ENCODE measurements at places on chromosomes 11 and 22.

DNA sequence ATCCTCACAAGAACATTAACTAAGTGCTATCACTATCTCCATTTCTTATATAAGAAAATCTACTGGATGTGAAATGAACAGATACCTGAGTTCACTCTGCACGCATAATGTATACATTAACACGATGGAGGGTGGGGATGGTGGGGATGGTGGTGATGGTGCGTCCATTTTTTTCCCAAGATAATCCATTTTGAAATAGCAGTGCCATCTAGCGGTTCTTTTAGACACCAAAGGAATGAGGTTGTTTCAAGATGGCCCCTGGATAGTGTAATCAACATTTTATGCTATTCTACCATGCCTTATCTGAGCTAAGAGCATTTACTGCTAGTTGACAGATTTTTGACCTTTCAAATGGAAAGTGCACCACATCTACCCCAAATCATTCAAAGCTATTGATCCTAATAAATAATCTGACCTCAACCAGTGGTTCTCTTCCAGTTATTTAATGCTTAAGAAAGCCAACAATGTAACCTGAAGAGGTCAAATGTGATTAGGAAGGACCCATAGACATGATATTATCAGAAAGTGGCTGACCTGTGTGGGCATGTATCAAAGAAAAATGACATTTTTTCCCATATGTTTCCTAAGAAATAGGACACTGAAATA, 714.7 kb upstream of the TENM4 start:
- no peak for DNase-seq

- no peak for DNase-seq
Observed at GRCh38 chr11:67562963-67563704, 20.5 kb upstream of the GSTP1 start.

GRCh38 chr22:20646415-20646814, 127.5 kb upstream of the SERPIND1 start:
- DNase-seq = no peak

DNA sequence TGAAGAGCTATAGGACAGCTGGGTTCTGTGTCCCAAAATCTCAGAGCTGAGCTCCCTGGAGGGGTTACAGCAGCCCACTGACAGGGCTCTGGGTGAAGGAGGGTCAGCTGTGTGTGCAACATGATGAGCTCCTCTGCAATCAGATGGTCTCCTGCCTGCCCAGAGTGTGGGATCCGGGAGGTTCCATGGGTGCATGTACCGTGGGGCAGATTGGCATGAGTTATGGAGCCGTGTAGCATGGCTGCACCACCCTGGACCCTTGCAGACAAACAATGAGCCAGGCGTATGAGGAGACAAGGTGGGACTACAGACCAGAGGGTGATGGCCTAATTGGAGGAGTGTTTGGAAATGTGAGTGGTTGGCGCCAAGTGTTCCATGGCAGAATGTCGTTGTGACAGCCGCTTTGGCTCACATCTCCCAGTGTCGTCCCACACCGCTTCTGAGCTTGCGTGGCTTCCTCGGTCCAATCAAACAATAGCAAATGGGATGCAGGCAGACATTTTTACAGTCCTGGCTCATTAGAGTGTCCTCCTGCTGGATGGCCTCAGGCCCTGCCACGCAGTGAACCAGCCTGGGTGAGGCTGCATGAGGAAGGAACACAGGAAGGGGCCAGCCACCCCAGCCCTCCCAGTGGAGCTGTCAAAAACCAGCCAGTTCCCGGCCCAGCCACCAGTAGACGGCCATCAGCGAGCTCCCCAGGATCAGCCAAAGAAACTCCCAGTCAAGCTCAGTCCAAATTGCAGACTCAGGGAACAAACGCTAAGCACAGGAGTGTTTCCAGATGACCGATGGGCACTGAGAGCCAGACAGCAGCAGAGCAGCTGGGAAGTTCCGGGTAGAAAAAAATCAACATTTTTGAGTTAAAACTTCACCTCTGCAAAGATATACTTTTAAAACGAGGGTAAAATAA, 1066.9 kb downstream of the BRD1 start:
- no peak for DNase-seq

DNA sequence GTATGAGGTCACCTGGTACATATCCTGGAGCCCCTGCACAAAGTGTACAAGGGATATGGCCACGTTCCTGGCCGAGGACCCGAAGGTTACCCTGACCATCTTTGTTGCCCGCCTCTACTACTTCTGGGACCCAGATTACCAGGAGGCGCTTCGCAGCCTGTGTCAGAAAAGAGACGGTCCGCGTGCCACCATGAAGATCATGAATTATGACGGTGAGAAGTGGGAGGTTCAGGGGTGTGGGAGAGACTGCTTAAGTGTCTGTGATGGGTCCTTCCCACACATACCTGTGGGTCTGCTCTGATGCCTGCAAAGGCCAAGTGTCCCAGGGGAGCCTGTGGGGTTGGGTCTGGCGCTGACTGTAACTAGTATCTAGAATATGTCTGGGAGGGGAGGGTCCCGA, 3.9 kb downstream of the APOBEC3G start:
- no peak for DNase-seq

DNA sequence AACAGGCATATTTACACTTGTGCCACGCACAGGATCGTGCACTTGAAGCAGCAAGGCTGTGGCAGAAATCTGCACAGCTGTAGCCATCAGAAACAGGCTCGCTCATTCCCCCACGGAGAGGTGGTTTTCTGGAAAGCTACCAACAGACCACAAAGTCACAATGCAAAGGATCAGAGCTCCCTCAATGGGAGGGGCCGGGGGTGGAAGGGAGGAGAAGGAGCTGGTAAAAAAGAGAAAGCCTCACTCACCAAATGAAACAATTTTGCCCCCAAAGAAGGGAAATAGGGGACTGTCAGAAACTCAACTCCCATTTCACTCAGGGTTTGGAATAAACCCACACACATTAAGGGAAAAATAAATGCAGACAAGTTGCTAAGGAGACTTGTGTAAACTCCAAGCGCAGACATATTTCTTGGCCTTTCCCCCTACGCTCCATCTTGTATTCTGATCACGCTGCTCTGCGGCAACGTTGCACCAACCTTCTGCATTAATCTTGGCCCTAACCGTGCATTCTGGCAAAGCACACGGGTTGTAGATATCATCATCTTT, 43.2 kb upstream of the BLID start:
- no peak for DNase-seq

GRCh38 chr11:69301455-69302401, 7.8 kb downstream of the MYEOV start:
- DNase-seq = no peak

DNA sequence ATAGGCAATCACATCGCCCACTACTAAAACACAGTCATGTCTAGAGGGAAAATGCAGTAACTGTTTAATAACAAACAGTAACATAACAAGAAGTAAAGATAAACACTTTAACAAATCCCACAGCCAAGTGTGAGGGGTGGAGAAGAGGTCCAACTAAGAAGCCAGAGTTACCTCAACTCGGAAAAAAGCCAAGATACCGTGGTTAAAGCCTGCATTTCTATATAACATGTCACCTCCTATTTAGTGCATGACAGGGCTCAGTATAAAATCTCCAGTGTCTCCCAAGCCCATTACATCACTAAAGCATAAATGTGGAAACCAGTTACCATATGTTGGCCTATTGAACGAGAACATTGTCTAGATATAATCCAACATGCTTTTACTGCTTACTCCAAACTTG, 281.7 kb downstream of the LRRC4C start:
- no peak for DNase-seq

- no peak for DNase-seq
Observed at GRCh38 chr11:2744166-2744565, 44.4 kb upstream of the KCNQ1OT1 start.

GRCh38 chr11:88521399-88521798, 183.9 kb upstream of the CTSC start:
- DNase-seq = no peak

DNA sequence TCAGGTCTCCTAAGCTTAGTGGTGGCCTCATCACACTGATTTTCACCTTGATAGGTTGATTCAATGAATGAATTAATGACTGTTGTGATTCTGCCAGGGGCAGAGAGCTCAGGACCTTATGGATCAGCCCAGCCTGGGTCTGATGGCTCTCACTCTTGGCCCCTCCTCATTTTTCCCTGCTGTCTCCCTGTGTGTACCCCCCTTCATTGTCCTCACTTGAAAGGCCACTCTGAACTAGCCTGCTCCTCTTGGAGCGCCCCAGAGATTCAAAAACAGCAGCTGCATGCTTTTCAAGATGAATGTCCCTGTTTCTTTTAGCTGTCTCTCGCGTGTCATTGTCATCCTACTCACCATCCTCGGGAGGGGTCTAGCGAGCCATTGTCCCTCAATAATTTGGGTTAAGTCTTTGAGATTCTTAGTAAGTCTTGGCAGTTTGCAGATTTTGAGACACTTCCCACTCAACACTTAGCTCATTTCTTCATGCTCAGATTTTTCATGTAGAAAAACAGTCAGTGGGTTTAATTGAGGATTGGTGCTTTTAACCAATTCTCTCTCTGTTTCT, 42.5 kb upstream of the MICAL2 start:
- DNase-seq = no peak

DNA sequence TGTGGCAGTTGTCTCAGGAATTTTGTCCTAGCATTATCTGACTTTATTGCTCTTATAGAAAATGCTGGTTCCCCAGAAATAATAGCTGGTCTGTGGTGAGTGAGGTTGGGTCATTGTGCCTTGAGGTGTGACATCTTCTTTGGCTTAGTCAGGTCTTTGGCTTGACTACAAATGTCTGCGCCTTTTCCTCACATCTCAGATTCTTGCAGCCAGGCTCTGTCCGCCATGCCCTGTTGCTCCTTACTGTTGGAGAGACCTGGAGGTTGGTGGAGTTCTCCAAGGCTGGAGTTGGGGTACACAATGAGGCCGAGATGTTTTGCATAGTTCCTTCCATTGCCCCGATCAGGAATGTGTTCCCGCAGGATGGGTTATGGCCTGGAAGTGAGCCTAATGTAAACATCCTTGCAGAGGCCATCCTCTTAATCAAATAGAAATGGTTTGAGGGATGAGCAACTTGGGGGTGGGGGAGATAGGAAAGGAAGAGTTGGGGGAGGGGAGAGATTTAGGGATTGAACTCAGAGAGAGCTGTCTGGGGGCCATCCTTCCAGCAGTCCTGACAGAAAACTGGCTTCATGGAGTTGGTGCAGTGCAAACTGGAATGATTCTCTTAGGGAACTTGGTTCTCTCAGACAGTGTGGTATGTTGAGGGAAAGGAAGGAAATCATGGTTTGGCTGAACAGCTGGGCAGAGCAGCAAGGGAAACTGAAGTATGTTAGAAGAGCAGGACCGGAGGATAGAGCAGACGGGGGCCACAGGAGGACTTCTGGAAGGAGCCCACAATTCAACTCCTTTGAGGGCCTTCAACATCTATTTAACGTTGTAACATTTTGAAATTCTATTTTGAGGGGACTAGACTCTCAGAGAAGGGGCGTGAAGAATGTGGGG, 49.9 kb downstream of the ZBTB16 start:
- no peak for DNase-seq

- DNase-seq = no peak
Observed at GRCh38 chr11:34890812-34891211, 25.4 kb downstream of the APIP start.

- no peak for DNase-seq
Observed at GRCh38 chr11:119892311-119892808, 163.4 kb upstream of the NECTIN1 start.

GRCh38 chr11:116466801-116467200, 306.0 kb downstream of the BUD13 start:
- DNase-seq = no peak

DNA sequence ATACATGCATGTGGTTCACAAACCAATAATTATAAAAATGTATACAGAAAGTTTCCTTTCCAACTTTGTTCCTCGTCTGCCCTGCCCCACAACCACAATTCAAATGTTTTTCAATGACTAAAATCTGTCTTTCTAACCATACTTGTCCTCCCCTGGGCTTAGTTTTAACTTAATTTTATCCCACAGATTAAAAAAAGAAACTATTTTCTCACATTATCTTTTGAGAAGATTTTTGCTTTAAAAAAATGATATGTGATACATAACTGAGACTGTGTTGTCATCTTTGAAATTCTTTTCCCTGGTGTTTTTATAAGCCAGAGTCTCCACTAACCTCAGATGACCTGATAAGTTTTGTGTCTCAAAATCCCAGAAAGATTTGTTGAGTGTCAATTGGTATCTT, 79.0 kb downstream of the FDX1 start:
- no peak for DNase-seq

GRCh38 chr11:119919656-119920055, 190.7 kb upstream of the NECTIN1 start:
- DNase-seq = no peak

- DNase-seq = no peak
Observed at GRCh38 chr11:62611705-62612365, 740 bp downstream of the EML3 start.

DNA sequence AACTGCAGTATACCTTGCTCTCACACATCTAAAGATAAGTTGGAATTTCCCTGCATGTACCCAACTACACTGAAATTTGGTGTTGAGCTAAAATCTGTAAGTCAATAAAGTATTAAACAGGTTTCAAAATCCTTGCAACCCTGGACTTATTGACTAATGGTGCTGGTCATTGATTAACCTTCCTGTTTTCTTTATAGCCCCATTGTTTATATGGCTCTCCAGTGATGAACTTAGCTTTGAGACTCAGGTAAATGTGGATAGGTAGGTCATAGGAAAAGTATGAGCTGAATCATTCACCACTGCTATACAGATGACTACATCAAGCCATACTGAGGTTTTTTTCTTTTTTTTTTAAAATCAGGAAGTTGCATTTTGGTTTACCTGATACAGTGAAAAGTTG, 132.7 kb downstream of the FAT3 start:
- no peak for DNase-seq

DNA sequence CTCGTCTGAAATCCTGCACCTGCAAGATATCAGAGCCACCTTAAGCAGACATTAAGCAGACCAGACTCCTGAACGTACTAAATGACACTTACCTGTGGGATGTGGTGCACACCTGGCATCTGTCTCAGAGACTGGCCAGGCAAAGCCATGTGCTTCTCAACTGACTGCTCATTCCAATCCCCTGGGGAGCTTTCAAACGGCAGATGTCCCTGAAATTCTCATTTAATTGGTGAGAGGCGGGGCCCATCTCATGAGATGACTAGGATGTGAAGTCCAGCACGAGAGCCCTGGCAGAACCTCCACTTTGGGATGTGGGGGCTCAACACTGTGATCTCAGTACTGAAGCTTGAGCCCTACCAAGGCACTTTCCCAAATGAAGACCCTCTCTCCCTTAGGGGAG, 84.9 kb upstream of the HMGXB4 start:
- DNase-seq = no peak

DNA sequence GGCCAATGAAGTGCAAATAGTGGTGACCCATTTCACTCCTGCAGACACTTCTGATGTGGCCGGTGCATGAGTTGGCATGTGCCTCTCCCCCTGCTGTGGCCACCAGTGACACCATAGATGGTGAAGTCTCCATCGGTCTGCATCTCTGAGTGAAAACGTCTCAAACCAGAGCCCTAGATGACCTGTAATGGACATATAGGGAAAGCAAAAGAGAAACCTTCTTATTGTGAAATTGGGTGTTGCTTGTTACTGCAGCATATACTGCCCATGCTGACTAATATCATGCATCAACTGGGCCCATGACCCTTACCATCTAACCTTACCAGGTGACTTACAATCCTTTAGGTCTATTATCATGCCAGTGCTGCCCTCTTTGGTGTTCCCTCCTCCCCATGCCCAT, 11.7 kb upstream of the VPS37C start:
- DNase-seq = no peak
